LNCaP clone FGC (cell line): ENCODE measurements at places on chromosomes 1 and 21.

GRCh38 chr1:214220891-214221290 lies 60.1 kb upstream of the SMYD2 start:
- no peak for DNase-seq

DNA sequence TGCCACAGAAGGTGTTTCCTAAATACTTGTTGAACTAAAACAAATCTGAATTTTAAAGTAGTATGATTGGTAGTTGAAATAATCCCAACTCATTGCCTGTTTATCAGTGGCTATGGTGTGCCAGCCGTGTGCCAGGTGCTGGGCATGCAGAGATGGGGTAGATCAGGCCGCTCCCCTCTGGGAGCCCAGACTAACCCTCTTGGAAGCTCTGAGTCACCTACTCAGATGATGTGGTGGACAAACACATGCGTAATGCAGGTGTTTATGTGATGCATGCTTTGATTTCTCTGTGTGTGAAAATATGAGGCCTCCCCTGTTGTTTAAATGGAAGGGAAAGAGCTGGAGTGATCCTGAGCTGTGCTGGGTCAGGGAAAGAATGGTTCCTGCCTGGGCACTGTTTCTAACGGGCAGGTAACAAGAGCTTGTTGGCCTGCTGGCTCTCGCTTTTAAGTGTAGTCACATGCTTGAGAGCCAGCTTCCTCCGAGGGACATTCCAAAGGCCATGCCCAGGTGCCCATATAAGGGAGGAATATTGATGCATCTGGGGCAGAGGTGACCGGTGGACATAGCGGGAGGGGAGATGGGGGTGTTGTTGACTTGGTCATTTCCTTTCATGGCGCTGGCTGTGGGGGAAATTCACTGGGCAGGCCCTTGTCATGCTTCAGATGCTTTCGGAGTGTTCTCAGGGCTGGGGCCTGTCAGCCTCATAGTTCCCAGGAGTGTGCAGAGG lies 10.2 kb downstream of the MFN2 start:
- no peak for DNase-seq

DNA sequence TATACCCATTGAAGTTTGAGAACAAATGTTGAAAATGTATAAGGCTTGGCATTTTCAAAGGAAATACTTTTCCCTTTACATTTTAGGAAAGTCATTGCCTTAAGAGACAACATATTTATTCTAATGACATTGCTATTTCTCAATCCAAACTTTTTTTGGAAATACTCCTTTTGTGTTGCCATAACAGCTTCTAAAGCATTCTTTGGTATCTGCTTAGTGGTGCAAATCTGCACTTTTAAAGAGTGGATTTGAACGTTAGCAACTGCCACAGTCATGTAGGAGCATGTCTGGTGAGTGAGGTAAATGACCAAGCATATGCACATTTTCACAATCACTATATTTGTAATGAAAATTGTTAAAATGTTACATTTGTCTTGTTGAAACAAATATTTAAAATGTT lies 124.4 kb upstream of the GORAB start:
- DNase-seq = no peak

DNA sequence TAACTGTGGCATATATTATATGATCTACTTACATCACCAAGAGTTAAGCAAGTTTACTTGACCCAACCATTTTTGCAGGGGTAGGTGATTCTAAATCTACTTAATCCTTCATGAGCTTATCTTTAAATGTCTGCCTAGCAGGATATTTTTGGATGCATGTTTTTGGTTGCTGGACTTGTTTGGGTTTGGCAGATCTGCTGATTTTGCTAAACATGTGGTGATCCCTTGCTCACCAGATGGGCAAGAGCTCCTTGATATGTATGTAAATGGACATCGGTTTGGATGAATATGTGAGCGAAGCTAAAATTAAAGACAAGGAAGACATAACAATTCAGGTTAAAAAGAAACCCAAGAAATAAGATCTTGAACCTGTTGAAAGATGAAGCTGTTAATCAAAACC lies 36.7 kb downstream of the FMN2 start:
- no peak for DNase-seq

GRCh38 chr1:91883470-91883869 lies 2.5 kb downstream of the TGFBR3 start:
- no peak for DNase-seq

- no peak for DNase-seq
Observed at GRCh38 chr1:233327651-233328141, at the start of gene MAP3K21. Gene MAP3K21, plus strand, starts transcription at chr1:233327724. Its CDS starts 305 bp downstream, at chr1:233328029.

GRCh38 chr1:31203215-31203614 lies 36.5 kb downstream of the NKAIN1 start:
- no peak for DNase-seq

DNA sequence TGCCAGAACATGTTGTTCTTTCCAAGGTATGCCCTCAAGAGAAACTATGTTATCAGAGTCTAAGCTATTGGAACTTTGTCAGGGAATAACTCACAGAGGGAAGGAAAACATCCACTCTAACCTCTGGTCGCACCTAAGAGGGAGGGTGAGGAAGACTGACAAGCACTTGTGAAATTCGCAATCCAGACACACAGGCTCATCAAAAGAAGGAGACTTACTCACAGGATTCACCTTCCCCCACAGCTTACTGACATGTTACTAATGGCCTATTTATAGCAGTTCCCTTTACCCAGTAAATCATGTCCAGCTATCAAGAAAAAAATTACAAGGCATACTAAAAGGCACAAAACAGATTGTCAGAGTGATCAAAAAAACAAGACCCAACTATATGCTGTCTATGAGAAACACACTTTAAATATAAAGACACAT lies 36.9 kb downstream of the WDR64 start:
- DNase-seq = no peak

GRCh38 chr1:236103646-236104218 lies 38.6 kb upstream of the GPR137B start:
- no peak for DNase-seq

- DNase-seq = no peak
Observed at GRCh38 chr1:33250217-33250616, 6.1 kb upstream of the ZNF362 start.

DNA sequence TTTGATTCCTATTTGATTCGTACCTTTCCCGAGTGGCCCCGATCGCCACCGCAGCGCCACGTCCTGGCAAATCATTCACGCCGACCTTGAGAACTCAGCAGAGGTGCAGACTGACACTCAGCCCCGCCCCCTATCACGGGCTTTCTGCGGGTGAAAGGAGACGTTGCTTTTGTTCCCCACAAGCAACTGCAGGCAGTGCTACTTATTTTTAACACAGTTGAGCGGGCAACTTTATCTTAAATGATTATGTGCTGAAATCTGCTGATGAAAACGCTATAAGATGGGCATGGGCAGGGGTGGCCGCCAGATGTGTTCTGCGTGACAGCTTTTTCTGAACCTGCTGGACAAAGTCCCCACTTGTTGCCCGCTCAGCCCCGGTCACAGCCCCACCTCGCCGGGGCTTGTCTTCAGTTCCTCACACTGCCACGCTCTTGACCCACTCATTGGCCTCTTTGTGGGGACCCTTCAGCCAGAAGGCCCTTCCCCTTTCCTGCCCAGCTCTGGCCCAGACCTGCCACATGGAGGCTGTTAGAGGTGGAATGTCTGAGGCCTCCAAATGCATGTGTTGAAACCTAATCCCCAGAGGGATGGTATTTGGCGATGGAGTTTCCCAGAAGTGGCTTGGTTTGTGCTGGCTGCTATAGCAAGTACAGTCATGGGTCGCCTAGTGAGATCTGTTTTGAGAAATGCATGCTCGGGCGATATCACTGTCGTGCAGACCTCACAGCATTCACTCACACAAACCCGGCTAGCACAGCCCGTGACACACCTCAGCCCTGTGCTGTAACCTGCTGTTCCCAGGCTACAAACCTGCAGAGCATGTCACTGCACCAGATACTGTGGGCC lies 15.7 kb upstream of the PDXK start:
- no peak for DNase-seq

GRCh38 chr1:52615489-52616042 lies 13.4 kb downstream of the GPX7 start:
- no peak for DNase-seq

DNA sequence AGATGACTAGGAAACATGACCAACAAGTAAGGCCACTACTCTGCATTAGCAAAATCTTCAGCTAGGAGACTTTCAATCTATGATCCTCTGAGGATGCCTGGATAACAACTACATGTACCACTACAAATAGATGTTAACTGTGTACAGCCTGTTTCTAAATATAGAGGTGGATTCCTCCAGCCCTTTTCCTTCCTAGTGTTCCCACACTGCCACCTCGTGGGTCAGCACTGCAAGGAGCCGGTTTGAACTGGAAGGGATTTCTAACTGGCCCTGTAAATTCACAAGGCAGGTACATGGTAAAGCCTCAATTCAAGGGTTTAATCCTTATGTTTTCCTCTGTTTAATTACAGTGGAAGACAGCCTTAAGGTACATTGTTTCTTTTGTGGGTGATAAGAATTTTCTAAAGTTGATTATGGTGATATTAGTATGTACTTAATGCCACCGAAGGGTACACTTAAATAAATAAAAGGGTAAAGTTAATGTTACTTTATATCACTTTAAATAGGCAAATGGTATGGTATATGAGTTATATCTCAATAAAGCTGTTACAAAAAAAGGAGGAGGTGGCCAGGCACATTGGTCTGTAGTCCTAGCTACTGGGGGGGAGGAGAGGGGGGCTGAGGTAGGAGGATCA lies 14.4 kb downstream of the SMYD3 start:
- DNase-seq = peak; percentile 57

DNA sequence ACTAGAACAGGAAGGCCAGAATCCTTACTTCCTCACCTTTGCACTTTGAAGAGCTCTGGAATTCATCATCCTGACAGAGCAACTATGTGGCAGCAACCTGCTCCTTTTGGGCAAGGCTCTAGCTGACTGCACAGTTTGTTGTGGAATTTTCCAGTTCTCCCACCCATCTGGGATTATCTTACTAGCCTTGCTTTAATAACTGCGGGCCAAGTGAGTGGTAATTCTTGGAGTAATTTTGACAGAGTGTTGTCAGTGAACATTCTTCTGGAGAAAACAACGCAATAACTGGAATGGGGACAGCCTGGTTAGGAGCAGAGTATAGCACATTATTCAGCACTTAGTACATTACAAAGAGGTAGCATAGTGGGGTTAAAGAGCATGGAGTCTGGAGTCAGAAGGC lies 75.3 kb downstream of the NTMT2 start:
- DNase-seq = no peak

GRCh38 chr1:98468111-98468717 lies 193.3 kb upstream of the SNX7 start:
- peak; percentile 55 for DNase-seq
